Kidney tubule cell (primary cell): ENCODE measurements at places on chromosomes 5 and 9.

DNA sequence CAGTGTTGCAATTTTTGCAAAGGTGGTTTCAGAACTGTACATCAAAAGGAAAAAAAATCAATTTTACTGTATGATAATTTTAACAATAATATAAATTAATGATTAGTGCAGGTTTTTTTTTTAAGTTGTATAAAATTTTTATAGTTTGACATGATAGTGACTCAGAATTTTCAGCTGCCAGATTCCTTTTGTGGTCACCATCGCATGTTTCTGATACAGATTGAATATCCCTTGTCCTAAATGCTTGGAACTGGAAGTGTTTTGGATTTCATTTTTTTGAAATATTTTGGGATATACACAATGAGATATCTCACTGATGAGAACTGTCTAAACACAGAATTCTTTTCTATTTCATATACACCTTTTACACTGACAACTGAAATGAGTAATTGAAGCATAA, 361.3 kb downstream of the RAB3C start:
- DNase-seq, result no peak

GRCh38 chr5:109411627-109412026, 1.9 kb upstream of the PJA2 start:
- DNase-seq, result peak; percentile 89

GRCh38 chr5:159316519-159317383, 13.5 kb downstream of the IL12B start:
- DNase-seq, result peak; percentile 53

GRCh38 chr5:140317859-140318258, 15.0 kb upstream of the PFDN1 start:
- peak; percentile 87 for DNase-seq
